ENCODE measurements at places on chromosomes 5 and 9.

DNA sequence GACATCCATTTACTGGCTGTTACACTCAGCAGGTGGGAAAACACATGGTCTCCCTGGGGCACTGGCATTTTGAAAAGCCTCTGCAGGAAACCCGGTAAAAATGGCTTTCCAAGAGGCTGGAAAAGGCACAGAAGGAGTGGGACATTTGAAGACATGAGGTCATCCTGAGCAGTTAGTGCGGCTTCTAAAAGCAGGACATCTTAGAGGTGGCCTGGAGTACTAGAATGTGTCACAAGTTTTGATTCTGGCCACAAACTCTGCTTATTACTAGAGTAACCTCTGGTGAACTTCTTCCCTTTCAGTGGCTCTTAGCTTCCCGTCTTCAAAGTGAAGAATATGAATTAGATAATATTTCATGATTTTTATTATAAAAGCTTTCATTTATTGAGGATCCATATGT is 423.0 kb upstream of the BRINP1 start:
- no peak for DNase-seq

GRCh38 chr5:66945389-66946349 is 250.9 kb downstream of the CD180 start:
- DNase-seq, result no peak

- no peak for DNase-seq
Measured at GRCh38 chr5:150904479-150905311, at the start of gene ZNF300. Gene ZNF300, minus strand, starts transcription at chr5:150904980. Its CDS starts 1,825 bp downstream, at chr5:150903155.

DNA sequence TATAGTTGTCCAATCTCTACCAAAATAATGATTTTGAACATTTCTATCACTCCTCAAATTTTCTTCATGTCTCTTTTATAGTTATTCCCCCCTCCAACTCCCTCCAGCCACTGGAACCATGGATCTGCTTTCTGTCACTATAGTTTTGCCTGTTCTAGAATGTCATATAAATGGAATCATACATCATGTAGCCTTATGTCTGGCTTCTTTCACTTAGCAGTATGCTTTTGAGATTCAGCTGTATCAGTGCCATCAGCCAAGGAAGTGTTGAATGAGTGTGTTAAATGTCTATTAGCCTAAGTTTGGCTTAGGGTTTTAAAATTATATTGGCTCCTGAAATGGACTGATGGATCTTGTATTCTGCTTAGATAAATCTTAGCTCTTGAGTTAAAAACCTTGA is 36.0 kb downstream of the UBE2D2 start:
- DNase-seq, result no peak

- DNase-seq, result no peak
Measured at GRCh38 chr9:81073821-81074220, 615.5 kb downstream of the TLE1 start.

DNA sequence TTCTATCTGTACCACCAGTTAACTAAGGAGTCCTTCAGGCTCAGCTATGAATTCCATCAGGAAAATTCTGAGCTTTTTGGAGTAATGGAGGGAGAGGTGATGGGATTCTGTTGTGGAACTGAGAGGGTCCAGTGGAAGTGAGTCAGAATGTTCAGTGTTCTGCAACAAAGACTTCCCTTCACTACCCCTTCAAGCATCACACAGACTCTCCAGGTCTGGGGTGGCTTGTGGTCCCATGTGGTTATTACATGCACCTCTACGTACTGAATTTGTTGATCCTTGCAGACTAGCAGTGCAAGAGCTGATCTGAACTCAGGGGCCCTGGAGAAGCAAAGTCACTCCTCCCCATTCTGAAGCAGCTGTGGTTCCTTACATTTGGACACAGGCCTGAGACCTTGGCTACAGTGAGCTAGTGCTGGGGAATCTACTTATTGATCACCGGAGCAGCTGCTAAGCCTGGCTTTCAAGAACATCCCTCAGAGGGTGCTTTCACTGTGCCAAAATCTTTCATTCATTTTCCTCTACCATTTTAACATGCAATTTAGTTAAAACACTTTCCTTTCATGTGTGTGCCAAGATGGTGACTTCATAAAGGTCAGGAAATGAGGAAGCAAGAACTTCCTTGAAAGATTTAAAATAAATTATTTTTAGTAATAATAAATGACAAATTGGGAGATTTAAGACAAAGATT is 75.0 kb upstream of the TNC start:
- no peak for DNase-seq

GRCh38 chr9:9079473-9079872 is 1279.9 kb upstream of the DMAC1 start:
- no peak for DNase-seq

GRCh38 chr9:17361378-17361777 is 217.5 kb upstream of the SH3GL2 start:
- no peak for DNase-seq

GRCh38 chr9:108549184-108549583 is 306.6 kb downstream of the ACTL7B start:
- no peak for DNase-seq

Data from T-helper 9 cell (primary cell).